ENCODE measurements at places on chromosomes 3 and 15.

DNA sequence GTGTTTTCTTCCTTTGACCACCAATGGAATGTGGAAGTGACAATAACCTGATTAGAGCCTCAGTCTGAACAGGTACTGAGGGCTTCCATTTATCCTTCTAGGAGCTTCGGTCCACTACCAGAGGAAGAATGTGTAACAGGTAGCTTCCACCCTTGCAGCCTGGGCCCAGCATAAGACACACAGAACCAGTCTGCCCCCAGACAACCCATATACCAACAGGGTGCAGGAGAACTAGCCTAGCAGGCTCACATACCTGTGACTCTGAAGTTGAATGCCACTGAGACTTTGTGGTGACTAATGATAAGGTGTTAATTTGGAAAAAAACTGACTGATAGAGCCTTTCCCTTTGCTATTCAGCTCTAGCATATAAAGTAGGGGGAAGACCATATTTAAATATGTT, 166.2 kb downstream of the NEK10 start:
- no peak for DNase-seq
- H3K4me1 ChIP-seq, result no peaks in the 10 kb centered on the region
- H3K27ac ChIP-seq, result no peak overlapping the region
- no peaks in the 10 kb centered on the region for H3K36me3 ChIP-seq

DNA sequence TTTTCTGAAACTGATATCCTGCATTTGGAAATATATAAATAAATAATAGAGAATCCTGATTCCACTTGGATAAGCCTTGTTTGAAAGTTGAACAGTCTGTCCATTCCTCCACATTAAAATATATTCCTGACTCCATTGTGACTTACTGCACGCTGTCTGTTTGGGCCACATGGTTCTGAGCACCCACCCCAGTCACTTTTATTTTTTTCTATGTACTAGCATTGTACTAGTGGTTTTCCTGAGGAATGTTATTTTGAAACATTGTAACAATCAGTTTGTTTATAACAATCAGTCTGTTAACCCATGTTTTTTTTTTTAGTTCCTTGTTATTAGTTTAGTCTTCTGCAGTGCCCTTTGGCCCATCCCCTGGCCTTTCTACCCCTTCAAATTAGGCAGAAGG, 87.4 kb upstream of the CCNL1 start:
- no peaks in the 10 kb centered on the region for H3K27me3 ChIP-seq
- no peaks in the 10 kb centered on the region for H3K4me1 ChIP-seq
- H3K4me3 ChIP-seq, result no peak overlapping the region
- no peak for DNase-seq
- H3K36me3 ChIP-seq, result no peaks in the 10 kb centered on the region
- no peak overlapping the region for H3K27ac ChIP-seq

DNA sequence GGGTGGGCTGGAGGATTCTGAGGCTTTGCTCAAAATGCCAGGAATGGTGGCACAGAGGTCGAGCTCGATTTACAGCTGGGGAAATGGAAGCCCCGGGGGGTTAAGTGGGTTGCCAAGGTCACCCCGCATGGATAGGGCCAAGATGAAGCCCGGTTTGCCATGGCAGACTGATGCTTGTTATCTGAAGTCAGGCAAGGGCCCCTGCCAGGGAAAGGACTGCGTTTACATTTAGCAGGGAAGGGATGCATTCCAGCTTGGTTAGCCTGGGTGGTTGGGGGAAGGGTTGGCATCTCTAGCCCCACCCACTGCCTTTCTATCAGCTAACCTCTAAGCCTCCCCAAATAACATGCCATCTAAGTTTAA, 79.0 kb downstream of the RPLP1 start:
- no peak for DNase-seq
- no peak overlapping the region for H3K4me3 ChIP-seq
- H3K4me1 ChIP-seq, result no peaks in the 10 kb centered on the region
- H3K36me3 ChIP-seq, result no peaks in the 10 kb centered on the region

DNA sequence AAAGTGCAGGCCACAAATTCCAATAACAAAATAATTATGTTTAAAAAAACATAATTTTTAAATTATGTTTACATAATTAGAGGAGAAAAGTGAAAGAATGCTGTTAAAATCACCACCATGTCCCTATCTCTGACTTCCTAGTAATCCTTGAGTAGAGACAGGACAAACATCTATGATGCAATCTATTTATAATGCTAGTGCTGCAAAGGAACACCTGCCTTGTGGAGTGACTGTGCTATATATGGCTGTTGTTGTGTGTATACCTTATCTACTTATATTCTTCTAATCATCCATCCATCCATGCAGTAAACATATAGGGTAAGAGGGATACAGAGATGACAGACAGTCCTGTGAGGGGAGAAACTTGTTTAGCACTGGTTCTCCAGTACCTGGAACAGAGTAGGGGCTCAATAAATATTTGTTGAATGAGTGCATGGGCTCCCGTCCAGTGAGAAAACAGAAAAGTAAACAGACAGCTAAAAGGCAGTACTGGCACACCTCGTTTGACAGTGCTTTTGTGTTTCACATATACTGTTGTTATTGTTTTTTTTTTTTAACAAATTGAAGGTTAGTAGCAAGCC, 229.3 kb upstream of the UBE2E1 start:
- no peaks in the 10 kb centered on the region for H3K4me1 ChIP-seq
- H3K27ac ChIP-seq, result no peak overlapping the region
- H3K36me3 ChIP-seq, result no peaks in the 10 kb centered on the region
- DNase-seq, result no peak
- no peak overlapping the region for H3K4me3 ChIP-seq

GRCh38 chr15:98668566-98669308, 20.4 kb downstream of the IGF1R start:
- peaks cover 48% of the 10 kb centered on the region for H3K4me1 ChIP-seq
- H3K36me3 ChIP-seq, result no peaks in the 10 kb centered on the region
- no peak overlapping the region for H3K27ac ChIP-seq
- H3K27me3 ChIP-seq, result no peaks in the 10 kb centered on the region

DNA sequence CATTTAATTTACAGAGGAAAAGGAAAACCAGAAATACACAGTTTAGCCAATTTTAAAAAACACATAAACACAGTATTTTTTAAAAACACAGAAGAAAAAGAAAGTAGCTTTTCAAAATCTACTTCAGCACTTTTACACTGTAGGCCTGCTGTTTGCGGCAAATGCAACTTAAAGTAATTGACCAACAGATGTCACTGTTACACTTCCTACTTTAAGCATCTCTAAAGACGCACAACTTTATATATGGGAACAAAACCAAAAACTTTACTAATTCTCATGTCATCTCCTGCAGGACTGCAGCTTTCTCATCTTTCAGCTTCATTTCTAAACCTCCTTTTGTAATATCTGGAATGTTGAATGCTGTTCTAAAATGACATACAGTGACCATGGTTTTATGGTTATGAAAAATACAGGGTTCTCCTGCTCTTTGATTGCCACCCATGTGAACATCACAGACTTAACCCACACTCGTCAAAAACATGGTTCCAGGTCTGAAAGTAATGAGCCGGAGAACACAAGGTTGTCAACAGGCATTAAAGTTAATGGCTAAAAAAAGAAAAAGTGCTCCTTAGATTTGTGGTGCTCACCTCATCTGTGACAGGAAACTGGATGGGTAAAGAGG, 107.9 kb downstream of the FMN1 start:
- H3K4me3 ChIP-seq, result no peak overlapping the region
- no peak overlapping the region for H3K27ac ChIP-seq
- DNase-seq, result no peak
- H3K27me3 ChIP-seq, result no peaks in the 10 kb centered on the region
- no peaks in the 10 kb centered on the region for H3K4me1 ChIP-seq

GRCh38 chr3:65687741-65688140, 351.0 kb downstream of the MAGI1 start:
- H3K4me1 ChIP-seq, result peaks cover 4% of the 10 kb centered on the region
- H3K36me3 ChIP-seq, result no peaks in the 10 kb centered on the region
- no peak overlapping the region for H3K27ac ChIP-seq
- H3K4me3 ChIP-seq, result no peak overlapping the region
- DNase-seq, result no peak
- H3K27me3 ChIP-seq, result no peaks in the 10 kb centered on the region

- no peak for DNase-seq
- H3K4me1 ChIP-seq, result no peaks in the 10 kb centered on the region
- H3K4me3 ChIP-seq, result no peak overlapping the region
- no peak overlapping the region for H3K27ac ChIP-seq
- H3K27me3 ChIP-seq, result no peaks in the 10 kb centered on the region
- no peaks in the 10 kb centered on the region for H3K36me3 ChIP-seq
These were observed 502.2 kb downstream of the PDCD6IP start for GRCh38 chr3:34300621-34301020.

GRCh38 chr3:168425936-168426595, 330.3 kb upstream of the GOLIM4 start:
- H3K4me1 ChIP-seq, result no peaks in the 10 kb centered on the region
- H3K27ac ChIP-seq, result no peak overlapping the region
- no peaks in the 10 kb centered on the region for H3K27me3 ChIP-seq
- no peak for DNase-seq
- no peak overlapping the region for H3K4me3 ChIP-seq

DNA sequence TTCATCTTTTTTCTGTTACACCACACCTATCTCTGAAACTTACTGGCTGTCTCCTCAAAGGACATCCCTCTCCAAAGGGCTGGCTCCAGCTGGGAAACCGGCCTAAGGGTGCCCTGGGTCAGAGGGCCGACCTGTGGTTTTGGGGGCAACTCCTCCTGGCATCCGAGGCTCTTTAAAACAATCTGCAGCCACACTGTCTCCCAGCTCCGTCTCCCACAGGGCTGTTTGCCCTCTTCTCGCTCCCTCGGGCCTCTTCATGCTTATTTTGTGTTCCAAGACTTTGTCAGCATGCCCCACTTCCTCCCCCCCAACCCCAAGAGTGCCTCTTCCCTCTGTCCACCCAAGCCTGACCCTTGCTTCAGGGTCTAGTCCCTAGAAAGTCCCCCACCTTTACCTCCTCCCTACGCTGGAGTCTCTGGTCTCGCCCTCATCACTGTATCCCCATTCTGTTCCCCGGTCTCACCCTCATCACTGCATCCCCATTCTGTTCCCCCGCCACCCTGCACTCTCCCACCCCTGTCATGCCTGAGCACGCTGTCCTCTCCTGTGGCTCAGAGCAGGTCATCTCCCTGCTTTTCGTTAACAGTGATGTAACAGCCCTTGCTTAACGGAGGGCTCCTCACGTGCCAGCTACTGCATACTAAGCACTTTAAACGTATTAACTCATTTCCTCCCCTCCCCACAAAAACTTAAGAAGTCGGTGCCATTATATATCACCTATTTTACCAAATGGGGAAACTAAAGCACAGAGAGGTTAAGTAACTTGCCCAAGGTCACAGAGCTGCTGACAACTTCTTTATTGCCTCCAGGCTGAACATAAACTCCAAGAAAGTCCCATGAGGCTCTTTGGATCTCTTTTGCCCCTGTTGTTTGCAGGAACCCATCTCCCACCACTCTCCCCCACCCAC, 1.1 kb upstream of the CSK start:
- peak overlapping the region; percentile 91 for H3K27ac ChIP-seq
- no peaks in the 10 kb centered on the region for H3K36me3 ChIP-seq
- DNase-seq, result no peak
- peak overlapping the region; percentile 85 for H3K4me3 ChIP-seq
- no peaks in the 10 kb centered on the region for H3K27me3 ChIP-seq
- H3K4me1 ChIP-seq, result peaks cover 40% of the 10 kb centered on the region

- H3K36me3 ChIP-seq, result no peaks in the 10 kb centered on the region
- no peaks in the 10 kb centered on the region for H3K4me1 ChIP-seq
- no peak overlapping the region for H3K4me3 ChIP-seq
- no peak overlapping the region for H3K27ac ChIP-seq
These were observed 123.9 kb downstream of the ZMAT3 start for GRCh38 chr3:178947738-178948137.

DNA sequence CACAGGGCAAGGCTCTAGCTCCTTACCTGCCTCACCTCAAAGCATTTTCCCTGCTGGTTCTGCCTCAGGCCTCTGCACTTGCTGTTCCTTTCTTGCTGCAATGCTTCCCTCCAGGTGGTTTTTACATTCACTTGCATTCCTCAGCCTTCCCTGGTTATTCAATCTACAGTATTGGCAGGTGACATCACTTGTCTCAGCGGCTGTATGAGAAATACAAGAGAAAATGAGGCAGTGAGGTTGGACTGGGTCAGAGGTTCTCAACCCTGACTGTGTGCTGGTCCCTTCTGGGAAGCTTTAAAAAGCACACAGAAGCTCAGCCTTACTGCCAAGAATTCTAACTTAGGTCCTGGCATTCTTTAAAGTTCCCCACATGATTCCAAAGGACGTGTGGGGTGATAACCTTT, 26.7 kb downstream of the SIAH2 start:
- H3K36me3 ChIP-seq, result peaks cover 9% of the 10 kb centered on the region
- no peak overlapping the region for H3K27ac ChIP-seq
- H3K4me3 ChIP-seq, result no peak overlapping the region
- DNase-seq, result no peak
- H3K4me1 ChIP-seq, result no peaks in the 10 kb centered on the region

GRCh38 chr3:191328383-191328961, 722 bp upstream of the CCDC50 start:
- peak overlapping the region; percentile 71 for H3K4me3 ChIP-seq
- H3K27me3 ChIP-seq, result no peaks in the 10 kb centered on the region
- peaks cover 37% of the 10 kb centered on the region for H3K4me1 ChIP-seq
- DNase-seq, result no peak

- DNase-seq, result no peak
- no peak overlapping the region for H3K4me3 ChIP-seq
- H3K27ac ChIP-seq, result no peak overlapping the region
- no peaks in the 10 kb centered on the region for H3K27me3 ChIP-seq
- peaks cover 17% of the 10 kb centered on the region for H3K36me3 ChIP-seq
These were observed 71.9 kb downstream of the ARHGEF26 start for GRCh38 chr3:154193000-154193615.

DNA sequence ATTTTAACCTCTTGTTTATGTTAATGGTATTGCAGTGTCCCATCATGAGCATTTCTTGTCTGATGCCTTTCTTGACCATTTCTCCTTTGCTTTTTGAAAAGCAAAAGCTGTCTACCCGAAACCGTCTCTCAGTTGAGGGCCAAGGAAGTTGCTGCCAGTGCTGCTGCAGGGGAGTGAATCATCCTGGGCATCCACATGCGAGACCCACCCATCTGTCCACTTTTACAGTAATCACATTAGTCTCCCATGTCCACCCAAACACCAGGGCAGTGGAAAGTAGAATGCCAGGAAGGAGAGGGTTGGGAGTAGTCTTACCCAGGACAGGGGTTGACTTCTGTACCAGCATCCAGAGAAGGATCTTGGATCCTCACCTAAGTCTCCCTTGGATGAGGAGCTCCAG, 48.6 kb upstream of the TEX264 start:
- H3K4me1 ChIP-seq, result peaks cover 19% of the 10 kb centered on the region
- no peaks in the 10 kb centered on the region for H3K36me3 ChIP-seq
- H3K27ac ChIP-seq, result no peak overlapping the region
- no peak for DNase-seq
- H3K4me3 ChIP-seq, result no peak overlapping the region

DNA sequence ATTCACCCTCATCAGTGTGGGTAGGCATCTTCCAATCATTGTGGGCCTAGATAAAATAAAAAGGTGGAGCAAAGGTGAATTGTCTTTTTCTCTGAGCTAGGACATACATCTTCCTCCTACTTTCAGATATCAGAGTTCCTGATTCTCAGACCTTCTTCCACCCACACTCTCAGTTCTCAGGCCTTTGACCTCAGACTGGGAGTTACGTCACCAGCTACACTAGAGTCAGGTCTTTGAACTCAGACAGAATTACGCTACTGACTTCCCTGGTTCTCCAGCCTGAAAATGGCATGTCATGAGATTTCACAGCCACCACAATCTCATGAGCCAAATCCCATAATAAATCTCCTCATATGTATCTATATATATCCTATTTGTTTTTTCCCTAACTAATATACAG, 39.0 kb downstream of the STRIT1 start:
- H3K4me1 ChIP-seq, result no peaks in the 10 kb centered on the region
- no peak for DNase-seq
- H3K4me3 ChIP-seq, result no peak overlapping the region
- H3K27ac ChIP-seq, result no peak overlapping the region
- no peaks in the 10 kb centered on the region for H3K27me3 ChIP-seq
